Cardiac muscle cell (in vitro differentiated cells and primary cell): ENCODE measurements at places on chromosomes 7 and 10. TPM values are rescaled to one million over a fixed set of nuclear protein-coding genes. Genes with fewer than 3 reads are reported as not detected.
A peak's percentile ranks its signal among the peaks of the same experiment; 100 is the strongest.

- H3K27me3 ChIP-seq, result no peaks in the 10 kb centered on the region
- H3K27ac ChIP-seq, result no peak overlapping the region
- no peak for DNase-seq
- H3K4me1 ChIP-seq, result no peaks in the 10 kb centered on the region
Measured at GRCh38 chr7:22375359-22376048, 18.6 kb upstream of the RAPGEF5 start.

DNA sequence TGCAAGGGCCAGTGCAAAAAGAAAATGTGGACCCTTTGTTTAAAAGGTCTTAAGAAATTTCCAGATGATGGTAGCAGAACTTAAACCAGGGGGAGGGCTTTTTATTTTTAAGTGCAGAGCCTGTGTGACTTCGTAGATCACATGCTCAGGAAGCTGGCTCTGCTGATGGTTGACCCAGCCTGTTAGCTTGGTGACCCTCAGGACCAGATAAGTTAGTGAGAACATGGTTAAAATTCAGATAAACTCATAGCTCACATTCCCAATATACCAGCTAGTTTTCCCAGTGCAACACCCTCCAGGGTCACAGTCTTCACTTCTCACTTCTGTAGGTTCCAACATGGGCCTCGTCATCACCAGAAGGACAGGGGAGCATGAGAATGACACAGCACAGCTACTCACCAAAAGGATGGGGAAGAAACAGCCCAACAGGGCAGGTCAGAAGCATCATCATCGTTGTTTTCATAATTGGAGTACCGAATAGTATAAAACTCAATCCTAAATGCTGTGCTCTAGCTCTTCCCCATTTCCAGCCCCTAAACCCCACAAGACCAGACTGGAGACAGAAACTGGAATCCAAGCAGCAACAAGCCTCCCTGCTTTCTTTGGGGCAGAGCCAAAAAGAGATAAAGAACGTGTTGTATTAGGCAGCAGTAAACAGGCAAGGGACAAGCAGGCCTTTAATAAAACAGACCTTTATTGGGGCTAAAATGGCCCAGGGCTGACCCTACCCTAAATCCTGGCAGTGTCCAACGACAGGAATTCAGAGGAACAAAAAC is 102.2 kb upstream of the ANKRD1 start:
- H3K36me3 ChIP-seq, result no peaks in the 10 kb centered on the region
- peaks cover 25% of the 10 kb centered on the region for H3K4me1 ChIP-seq
- peak overlapping the region; percentile 85 for H3K27ac ChIP-seq
- peak; percentile 62 for DNase-seq
- H3K27me3 ChIP-seq, result no peaks in the 10 kb centered on the region

GRCh38 chr10:6202098-6202683 is 541 bp upstream of the PFKFB3 start:
- DNase-seq, result no peak
- H3K4me1 ChIP-seq, result peaks cover 27% of the 10 kb centered on the region
- no peaks in the 10 kb centered on the region for H3K36me3 ChIP-seq
- H3K4me3 ChIP-seq, result peak overlapping the region; percentile 40
- no peaks in the 10 kb centered on the region for H3K27me3 ChIP-seq

The SLC29A4 gene
- total RNA-seq, result 19.5 and 28.3 TPM in 2 replicates

DNA sequence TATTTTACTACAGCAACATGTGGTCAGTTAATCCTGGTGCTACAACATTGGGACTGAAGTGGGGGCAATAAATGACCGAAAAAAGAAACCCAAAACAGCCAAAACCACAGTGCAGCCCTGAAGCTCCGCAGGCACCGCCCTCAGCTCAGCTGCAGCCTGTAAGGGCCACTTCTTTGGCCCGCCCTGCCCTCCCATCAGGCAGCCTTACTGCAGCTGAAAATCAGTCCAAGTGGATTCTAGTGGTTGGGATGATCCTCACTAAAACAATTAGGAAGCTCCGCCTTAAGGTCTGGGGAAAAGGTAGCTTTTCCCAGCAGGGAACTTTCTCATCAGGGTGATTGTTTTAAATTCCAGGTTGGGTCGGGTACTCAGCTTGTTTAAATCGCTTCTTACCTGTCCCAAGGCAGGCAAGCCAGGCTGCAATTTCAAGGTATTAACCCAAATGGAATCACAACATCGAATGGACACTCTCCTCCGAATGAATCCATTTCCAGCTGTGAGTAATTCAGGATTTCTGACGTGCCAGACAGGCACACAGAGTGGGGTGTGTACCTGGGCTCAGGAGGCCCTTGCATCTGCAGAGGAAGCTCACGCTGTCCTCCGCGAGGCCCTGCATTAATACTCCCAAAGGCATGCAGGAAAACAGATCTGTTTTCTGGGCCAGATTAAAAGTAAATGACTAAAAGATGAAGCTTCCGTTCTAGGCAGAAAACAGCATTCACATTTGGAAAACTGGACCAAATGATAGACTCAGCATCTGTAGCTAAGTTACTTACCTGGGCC is 104.3 kb downstream of the CREB5 start:
- H3K27ac ChIP-seq, result no peak overlapping the region
- H3K36me3 ChIP-seq, result no peaks in the 10 kb centered on the region
- no peaks in the 10 kb centered on the region for H3K27me3 ChIP-seq
- H3K4me3 ChIP-seq, result no peak overlapping the region

- no peak overlapping the region for H3K27ac ChIP-seq
- no peak for DNase-seq
- no peaks in the 10 kb centered on the region for H3K4me1 ChIP-seq
- H3K36me3 ChIP-seq, result no peaks in the 10 kb centered on the region
- no peak overlapping the region for H3K4me3 ChIP-seq
Measured at GRCh38 chr7:36344622-36345021, 45.0 kb upstream of the ANLN start.

The LLCFC1 gene
- total RNA-seq, result not detected in 2 replicates

GRCh38 chr10:59993931-59994330 is 87.6 kb upstream of the CCDC6 start:
- no peaks in the 10 kb centered on the region for H3K36me3 ChIP-seq
- H3K4me1 ChIP-seq, result no peaks in the 10 kb centered on the region
- no peak overlapping the region for H3K27ac ChIP-seq
- no peak for DNase-seq
- H3K4me3 ChIP-seq, result no peak overlapping the region

- H3K4me3 ChIP-seq, result no peak overlapping the region
- peaks cover 14% of the 10 kb centered on the region for H3K4me1 ChIP-seq
- H3K27ac ChIP-seq, result no peak overlapping the region
- no peaks in the 10 kb centered on the region for H3K36me3 ChIP-seq
Measured at GRCh38 chr10:124626759-124627380, 117.3 kb downstream of the FAM53B start.

- no peaks in the 10 kb centered on the region for H3K27me3 ChIP-seq
- peaks cover 6% of the 10 kb centered on the region for H3K4me1 ChIP-seq
- H3K4me3 ChIP-seq, result no peak overlapping the region
Measured at GRCh38 chr7:132456418-132456817, 119.9 kb downstream of the PLXNA4 start.

GRCh38 chr7:44072364-44073231 is 7.2 kb upstream of the PGAM2 start:
- no peaks in the 10 kb centered on the region for H3K27me3 ChIP-seq
- peaks cover 3% of the 10 kb centered on the region for H3K4me1 ChIP-seq
- H3K27ac ChIP-seq, result peak overlapping the region; percentile 64
- peaks cover 23% of the 10 kb centered on the region for H3K36me3 ChIP-seq
- peak; percentile 85 for DNase-seq

The C10orf67 gene
- 0.11 and 0.33 TPM in 2 replicates for total RNA-seq

DNA sequence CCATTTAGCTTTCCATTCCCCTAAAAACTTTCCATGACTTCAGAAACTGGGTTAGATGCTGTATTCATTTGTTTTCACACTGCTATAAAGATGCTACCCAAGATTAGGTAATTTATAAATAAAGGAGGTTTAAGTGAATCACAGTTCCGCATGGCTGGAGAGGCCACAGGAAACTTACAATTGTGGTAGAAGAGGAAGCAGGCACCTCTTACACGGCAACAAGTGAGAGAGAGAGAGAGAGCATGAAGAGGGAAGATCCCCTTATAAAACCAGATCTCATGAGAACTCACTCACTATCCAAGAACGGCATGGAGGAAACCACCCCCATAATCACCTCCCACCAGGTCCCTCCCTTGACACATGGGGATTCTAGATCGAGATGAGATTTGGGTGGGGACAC is 336.8 kb downstream of the TFEC start:
- no peaks in the 10 kb centered on the region for H3K27me3 ChIP-seq
- no peak overlapping the region for H3K4me3 ChIP-seq
- no peaks in the 10 kb centered on the region for H3K36me3 ChIP-seq
- H3K27ac ChIP-seq, result no peak overlapping the region
- no peak for DNase-seq
- no peaks in the 10 kb centered on the region for H3K4me1 ChIP-seq

The UNC5B gene
- 112 and 172 TPM in 2 replicates for total RNA-seq

GRCh38 chr7:101815826-101816594 is 1.4 kb upstream of the CUX1 start:
- no peaks in the 10 kb centered on the region for H3K36me3 ChIP-seq
- peak; percentile 92 for DNase-seq
- H3K4me1 ChIP-seq, result peaks cover 41% of the 10 kb centered on the region
- H3K27me3 ChIP-seq, result peaks cover 8% of the 10 kb centered on the region
- peak overlapping the region; percentile 69 for H3K27ac ChIP-seq

The MUC12 gene
- total RNA-seq, result 2.4 TPM in 1 of 2 replicates, not detected in the other

- no peaks in the 10 kb centered on the region for H3K27me3 ChIP-seq
- no peaks in the 10 kb centered on the region for H3K36me3 ChIP-seq
- H3K27ac ChIP-seq, result peak overlapping the region; percentile 45
- no peak overlapping the region for H3K4me3 ChIP-seq
- no peak for DNase-seq
- H3K4me1 ChIP-seq, result peaks cover 6% of the 10 kb centered on the region
Measured at GRCh38 chr7:1290679-1291356, 58.1 kb downstream of the UNCX start.

The CPA2 gene
- 0.71 and 1.9 TPM in 2 replicates for total RNA-seq

- no peak for DNase-seq
- H3K4me3 ChIP-seq, result no peak overlapping the region
- no peaks in the 10 kb centered on the region for H3K27me3 ChIP-seq
- H3K4me1 ChIP-seq, result peaks cover 4% of the 10 kb centered on the region
- H3K36me3 ChIP-seq, result no peaks in the 10 kb centered on the region
Measured at GRCh38 chr10:9510626-9511025, 1456.1 kb downstream of the GATA3 start.

GRCh38 chr10:47025540-47026300 is 114.5 kb downstream of the PTPN20 start:
- no peaks in the 10 kb centered on the region for H3K36me3 ChIP-seq
- H3K4me3 ChIP-seq, result no peak overlapping the region
- no peak overlapping the region for H3K27ac ChIP-seq

- H3K36me3 ChIP-seq, result no peaks in the 10 kb centered on the region
- H3K4me3 ChIP-seq, result no peak overlapping the region
- no peak overlapping the region for H3K27ac ChIP-seq
- no peaks in the 10 kb centered on the region for H3K4me1 ChIP-seq
- no peak for DNase-seq
Measured at GRCh38 chr10:131667047-131667446, 233.8 kb upstream of the PPP2R2D start.

The NAPEPLD gene
- 7.0 and 9.2 TPM in 2 replicates for total RNA-seq

- H3K27me3 ChIP-seq, result no peaks in the 10 kb centered on the region
- H3K36me3 ChIP-seq, result no peaks in the 10 kb centered on the region
- DNase-seq, result no peak
- no peak overlapping the region for H3K4me3 ChIP-seq
Measured at GRCh38 chr7:132110692-132111091, 465.6 kb downstream of the PLXNA4 start.

DNA sequence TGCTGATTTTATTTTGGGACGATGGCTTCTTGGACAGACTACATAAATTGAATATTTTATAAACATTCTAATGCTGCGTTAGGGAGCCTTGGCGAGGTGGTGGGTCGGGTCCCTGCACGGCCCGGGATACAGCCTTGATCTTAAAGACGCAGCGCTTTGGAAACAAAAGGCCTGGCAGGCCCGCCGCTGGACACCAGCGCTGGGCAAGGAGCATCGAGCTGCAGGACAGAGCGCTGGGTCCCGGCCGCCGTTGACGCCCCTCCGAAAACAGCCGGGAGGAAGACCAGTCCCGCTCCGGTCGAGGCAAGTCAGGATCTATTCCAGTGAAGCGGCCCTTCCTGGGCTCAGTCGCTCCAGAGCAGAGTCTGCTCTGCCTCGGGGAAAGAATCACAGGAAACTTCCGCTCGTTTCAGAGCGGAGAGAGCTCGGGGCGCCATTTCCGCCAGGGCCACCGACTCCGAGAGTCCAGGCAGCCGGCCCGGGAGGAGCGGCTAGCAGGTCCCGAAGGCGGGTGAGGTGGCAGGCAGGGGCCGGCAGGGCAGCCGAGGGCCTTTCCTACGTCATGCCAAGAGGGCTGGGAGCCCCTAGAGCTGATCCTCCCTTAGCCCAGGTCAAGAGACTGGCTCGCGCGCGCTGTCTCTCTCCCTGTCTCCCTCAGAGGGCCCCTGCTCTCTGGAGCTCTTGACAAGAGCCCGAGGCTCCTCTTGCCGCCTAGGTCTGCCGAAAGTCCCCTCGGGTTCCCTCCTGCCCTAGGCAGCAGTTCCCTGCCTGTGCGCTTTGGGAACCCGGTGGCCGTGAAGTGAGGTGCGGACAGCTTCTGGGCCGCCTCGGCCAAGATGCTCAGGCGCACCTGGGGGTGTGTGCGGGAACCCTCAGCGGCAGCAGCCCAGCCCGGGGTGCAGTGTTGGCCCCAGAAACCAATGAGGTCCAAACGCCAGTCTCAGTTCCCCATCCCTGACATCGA is 1.4 kb upstream of the DRGX start:
- H3K27ac ChIP-seq, result no peak overlapping the region
- peaks cover 100% of the 10 kb centered on the region for H3K27me3 ChIP-seq
- no peaks in the 10 kb centered on the region for H3K4me1 ChIP-seq
- no peak for DNase-seq

DNA sequence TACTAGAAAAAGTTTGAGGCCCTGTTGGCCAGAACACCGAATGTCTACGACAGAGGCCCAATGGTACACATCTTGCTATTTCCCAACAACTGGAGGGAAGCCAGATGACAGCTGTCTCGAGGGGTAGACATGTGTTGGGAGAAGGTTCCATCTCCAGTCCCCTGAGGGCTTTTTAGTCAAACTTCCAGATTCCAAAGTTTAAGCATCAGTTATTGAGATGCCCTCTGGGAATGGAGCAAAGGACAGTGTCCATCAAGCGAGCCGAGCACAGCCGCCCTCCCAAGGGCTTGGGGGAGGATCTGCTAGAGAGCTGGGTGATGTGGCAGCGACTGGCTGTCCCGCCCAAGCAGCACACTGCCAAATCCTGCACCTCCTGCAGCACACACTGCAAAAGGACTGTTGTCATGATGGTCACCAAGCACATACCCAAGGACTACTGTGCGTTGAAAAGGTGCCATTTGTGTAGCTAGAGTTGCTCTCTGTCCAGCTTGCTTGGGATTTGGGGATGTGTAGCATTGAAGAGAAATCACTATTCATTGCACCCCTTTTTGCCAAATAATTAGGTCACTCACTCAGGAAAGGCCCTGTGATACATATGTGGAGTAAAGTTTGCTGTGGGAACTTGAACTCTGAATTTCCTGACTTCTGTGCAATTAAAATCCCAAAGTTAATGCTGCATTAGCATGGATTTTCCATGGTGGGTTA is 164.6 kb downstream of the TRIL start:
- H3K27me3 ChIP-seq, result no peaks in the 10 kb centered on the region
- H3K36me3 ChIP-seq, result no peaks in the 10 kb centered on the region
- no peaks in the 10 kb centered on the region for H3K4me1 ChIP-seq
- no peak overlapping the region for H3K4me3 ChIP-seq

GRCh38 chr10:4125776-4126175 is 340.8 kb upstream of the KLF6 start:
- no peak for DNase-seq
- no peaks in the 10 kb centered on the region for H3K36me3 ChIP-seq
- peaks cover 15% of the 10 kb centered on the region for H3K4me1 ChIP-seq
- no peaks in the 10 kb centered on the region for H3K27me3 ChIP-seq
- H3K27ac ChIP-seq, result no peak overlapping the region

GRCh38 chr7:140625908-140626868 is 14.4 kb downstream of the DENND2A start:
- H3K4me1 ChIP-seq, result peaks cover 16% of the 10 kb centered on the region
- no peak overlapping the region for H3K4me3 ChIP-seq
- no peaks in the 10 kb centered on the region for H3K27me3 ChIP-seq
- H3K27ac ChIP-seq, result peak overlapping the region; percentile 38
- peak; percentile 98 for DNase-seq
